ENCODE measurements at places on chromosomes 1 and 21. TPM values are rescaled to one million over a fixed set of nuclear protein-coding genes. Genes with fewer than 3 reads are reported as not detected.

The CNKSR1 gene
- 0.28 TPM for total RNA-seq

DNA sequence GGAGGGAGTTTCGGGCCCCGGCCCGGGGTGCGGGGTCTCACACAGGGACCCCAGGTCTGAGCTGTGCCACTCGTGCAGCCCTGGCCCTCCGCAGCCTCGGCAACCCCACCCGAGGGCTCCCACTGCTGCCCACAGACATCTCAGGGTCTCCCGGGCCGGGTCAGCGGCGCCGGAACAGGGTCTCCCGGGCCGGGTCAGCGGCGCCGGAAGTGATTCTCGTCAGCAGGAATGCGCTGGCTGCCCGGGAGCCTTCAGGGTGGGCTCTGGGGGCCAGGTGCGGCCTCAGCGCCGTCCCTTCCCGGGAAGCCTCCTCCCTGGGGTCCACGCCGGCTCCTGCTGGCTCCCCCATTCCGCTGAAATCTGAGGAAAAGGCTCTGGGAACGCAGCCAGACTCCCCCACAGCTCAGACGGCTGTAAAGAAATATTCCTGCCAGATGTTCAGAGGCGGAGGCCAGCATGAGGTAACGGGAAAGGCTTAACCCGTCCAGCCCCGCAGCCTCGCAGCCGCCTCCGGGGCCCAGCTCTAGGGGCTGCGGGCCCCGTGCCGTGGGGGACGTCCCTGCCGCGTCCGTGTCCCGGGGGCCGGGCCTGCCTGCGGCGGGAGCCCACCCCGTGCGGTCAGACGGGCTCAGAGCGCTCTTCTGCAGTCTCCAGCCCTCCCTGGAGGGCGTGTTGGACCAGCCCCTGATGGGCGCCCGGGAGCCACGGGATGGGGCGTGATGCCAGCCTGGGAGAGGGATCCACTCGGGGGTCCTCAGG is 8.7 kb upstream of the COL6A1 start:
- DNase-seq = peak; percentile 92

The PGBD5 gene
- total RNA-seq = 0.28 TPM

GRCh38 chr1:12469493-12469892 is 148.5 kb downstream of the DHRS3 start:
- DNase-seq = no peak
